ENCODE measurements at places on chromosomes 16 and 17.
A peak's percentile ranks its signal among the peaks of the same experiment; 100 is the strongest.

GRCh38 chr17:35588196-35588920 lies 1.2 kb downstream of the AP2B1 start:
- no peak for DNase-seq

- DNase-seq, result no peak
These were observed 3.4 kb downstream of the RAPGEFL1 start for GRCh38 chr17:40180694-40181093.

DNA sequence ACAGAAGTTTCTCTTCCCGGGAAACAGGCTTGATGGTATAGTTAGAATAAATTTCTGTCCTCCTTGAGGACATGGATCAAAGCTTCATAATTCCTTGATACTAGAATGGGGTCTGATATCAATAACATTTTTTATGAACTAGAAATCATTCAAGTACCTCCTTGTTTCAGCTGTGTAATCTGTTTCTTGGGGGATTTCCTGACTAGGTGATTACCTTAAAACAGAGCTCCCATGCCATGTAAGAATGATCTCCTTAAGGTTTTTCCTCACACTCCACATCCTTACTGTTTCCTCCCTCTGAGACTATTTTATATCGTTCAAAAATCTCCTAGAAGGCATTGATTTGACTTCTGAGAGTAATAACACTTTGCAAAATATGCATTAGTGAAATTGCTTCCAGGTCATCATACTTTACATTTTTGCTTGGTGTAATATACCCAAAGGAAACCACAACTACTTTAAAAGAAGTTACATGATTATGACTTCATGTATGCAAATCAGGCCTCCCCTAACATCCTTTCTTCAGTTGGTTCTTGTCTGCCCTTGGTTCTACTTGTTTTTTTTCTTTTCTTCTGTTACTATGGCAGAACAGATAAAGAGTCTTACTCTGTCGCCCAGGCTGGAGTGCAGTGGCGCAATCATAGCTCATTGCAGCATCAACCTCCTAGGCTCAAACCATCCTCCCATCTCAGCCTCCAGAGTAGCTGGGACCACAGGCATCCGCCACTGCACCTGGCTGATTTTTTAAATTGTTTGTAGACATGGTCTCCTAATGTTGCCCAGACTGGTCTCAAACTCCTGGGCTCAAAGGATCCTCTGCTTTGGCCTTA lies 388.8 kb downstream of the ZFHX3 start:
- DNase-seq, result no peak

DNA sequence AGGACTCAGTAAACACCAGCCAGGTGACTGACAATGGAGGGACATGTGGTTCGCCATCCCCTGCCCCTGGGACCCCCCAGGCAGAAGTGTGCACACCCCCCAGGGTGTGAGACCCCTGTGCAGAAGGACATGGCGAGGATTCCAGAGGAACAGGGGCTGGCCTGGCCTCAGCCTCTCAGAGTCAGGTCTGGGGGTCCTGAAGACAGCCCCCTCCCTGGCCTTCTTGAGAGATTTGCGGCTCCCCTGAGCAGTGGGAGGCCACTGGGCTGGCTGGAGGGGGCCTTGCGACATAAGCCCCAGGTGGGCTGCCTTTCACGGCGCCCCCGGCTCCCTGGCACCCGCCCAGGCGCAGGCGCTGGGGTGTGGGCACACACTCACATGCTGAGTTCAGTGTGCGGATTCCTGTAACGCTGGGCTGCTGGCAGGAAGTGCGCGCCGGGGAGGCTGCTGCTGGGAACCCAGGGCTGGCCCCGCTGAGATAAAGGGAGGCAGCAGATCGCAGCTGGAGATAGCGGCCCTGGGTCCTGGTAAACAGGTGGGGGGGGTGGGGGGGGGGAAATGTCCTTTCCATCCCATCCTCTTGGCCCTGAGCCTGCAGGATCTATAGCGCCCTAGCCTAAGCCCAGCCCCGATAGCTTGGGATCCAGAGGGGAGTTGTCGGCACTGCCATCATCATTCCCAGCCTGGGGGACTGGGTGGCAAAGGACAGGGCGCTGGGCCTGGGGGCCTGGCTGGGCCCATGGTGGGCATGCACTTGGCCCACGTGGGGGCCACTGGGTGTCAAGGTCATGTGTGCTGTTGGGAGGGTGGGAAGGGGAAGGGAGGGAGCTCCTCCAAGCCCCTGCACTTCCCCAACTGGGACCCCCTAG lies 27.1 kb downstream of the TMEM235 start:
- peak; percentile 28 for DNase-seq

DNA sequence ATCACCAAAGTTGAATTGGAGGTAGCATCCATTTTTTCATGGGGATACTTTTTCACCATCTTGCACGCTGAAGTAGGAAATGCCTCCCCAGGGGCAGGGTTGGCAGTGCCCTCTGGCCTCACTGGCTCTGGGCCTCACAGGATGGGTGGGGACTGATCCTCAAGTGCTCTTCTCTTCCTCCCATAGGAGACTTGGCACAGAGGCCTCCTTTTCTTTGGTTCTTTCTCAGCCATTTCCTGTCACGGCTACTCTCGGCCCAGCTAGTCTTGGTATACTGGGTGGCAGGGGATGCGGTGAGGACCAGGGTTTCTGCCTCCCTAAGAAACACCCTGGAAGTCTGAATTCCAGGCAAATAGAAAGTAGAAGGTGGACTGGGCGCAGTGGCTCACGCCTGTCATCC lies 58.2 kb downstream of the PECAM1 start:
- DNase-seq, result no peak

- peak; percentile 32 for DNase-seq
These were observed 14.3 kb downstream of the RAPGEFL1 start for GRCh38 chr17:40191237-40192208.
